Ureter (tissue), 1 donor: ENCODE measurements at places on chromosomes 3 and 15. TPM values are rescaled to one million over a fixed set of nuclear protein-coding genes. Genes with fewer than 3 reads are reported as not detected.

Gene PP2D1
- not detected for total RNA-seq

Gene DISP2
- 0.60 TPM for total RNA-seq

Gene GCSAM
- 0.49 TPM for total RNA-seq

Gene ACSBG1
- 1.6 TPM for total RNA-seq

Gene BTLA
- total RNA-seq: 0.91 TPM

Gene KLHL40
- not detected for total RNA-seq

Gene SUCLG2
- total RNA-seq: 70.8 TPM

Gene LRTM1
- total RNA-seq: not detected

Gene MCCC1
- 102 TPM for total RNA-seq

Gene HRH1
- 10.5 TPM for total RNA-seq

Gene MASP1
- 16.4 TPM for total RNA-seq

Gene SLC35A5
- 36.4 TPM for total RNA-seq

Gene ZNF80
- total RNA-seq: not detected

Gene GOLGA8K
- 1.9 TPM for total RNA-seq

Gene CP
- total RNA-seq: 12.5 TPM

Gene RIOX2
- 53.6 TPM for total RNA-seq

Gene SRGAP3
- 51.2 TPM for total RNA-seq

Gene LRRC15
- 0.29 TPM for total RNA-seq

Gene PPARG
- total RNA-seq: 214 TPM

Gene RAD51
- total RNA-seq: 0.68 TPM

Gene TXNRD3
- 12.3 TPM for total RNA-seq

Gene DNAJC13
- 68.3 TPM for total RNA-seq

Gene TRIM59
- total RNA-seq: 7.0 TPM

Gene SH2D7
- not detected for total RNA-seq

Gene CCDC33
- total RNA-seq: 10.2 TPM

Gene DZIP1L
- 32.7 TPM for total RNA-seq

Gene CCDC191
- 16.0 TPM for total RNA-seq

Gene GOLGA8S
- total RNA-seq: 0.65 TPM

Gene DLL4
- total RNA-seq: 15.2 TPM

Gene ATP10A
- 10.6 TPM for total RNA-seq

Gene RMDN3
- 34.6 TPM for total RNA-seq

Gene KIF9
- 12.7 TPM for total RNA-seq

Gene ATP11B
- total RNA-seq: 97.2 TPM

Gene APBA2
- total RNA-seq: 9.5 TPM

Gene CKMT1A
- 32.8 TPM for total RNA-seq

Gene ATP2B2
- not detected for total RNA-seq

Gene ALDH1A2
- 72.7 TPM for total RNA-seq

Gene ILDR1
- 16.3 TPM for total RNA-seq

Gene C3orf49
- total RNA-seq: not detected

Gene NR2F2
- 90.8 TPM for total RNA-seq

Gene ISL2
- 0.62 TPM for total RNA-seq

Gene MELTF
- 3.4 TPM for total RNA-seq

Gene PRC1
- 7.8 TPM for total RNA-seq

Gene BNC1
- total RNA-seq: 1.1 TPM

Gene PRSS50
- total RNA-seq: 1.6 TPM

Gene MNS1
- total RNA-seq: 1.1 TPM

Gene PLSCR2
- total RNA-seq: 2.6 TPM

Gene GUCA1C
- not detected for total RNA-seq

Gene EFCC1
- 2.1 TPM for total RNA-seq

Gene ALDH1A3
- 24.2 TPM for total RNA-seq

Gene IMPG2
- 0.31 TPM for total RNA-seq

Gene TM4SF1
- 58.1 TPM for total RNA-seq
